ENCODE measurements at places on chromosomes 13 and 19.

- DNase-seq, result no peak
Measured at GRCh38 chr13:76969488-76970365, 21.4 kb downstream of the ACOD1 start.

- no peak for DNase-seq
Measured at GRCh38 chr13:104485571-104485970, 1419.4 kb upstream of the SLC10A2 start.

- DNase-seq, result no peak
Measured at GRCh38 chr19:51282335-51282734, 29.1 kb upstream of the IGLON5 start.

DNA sequence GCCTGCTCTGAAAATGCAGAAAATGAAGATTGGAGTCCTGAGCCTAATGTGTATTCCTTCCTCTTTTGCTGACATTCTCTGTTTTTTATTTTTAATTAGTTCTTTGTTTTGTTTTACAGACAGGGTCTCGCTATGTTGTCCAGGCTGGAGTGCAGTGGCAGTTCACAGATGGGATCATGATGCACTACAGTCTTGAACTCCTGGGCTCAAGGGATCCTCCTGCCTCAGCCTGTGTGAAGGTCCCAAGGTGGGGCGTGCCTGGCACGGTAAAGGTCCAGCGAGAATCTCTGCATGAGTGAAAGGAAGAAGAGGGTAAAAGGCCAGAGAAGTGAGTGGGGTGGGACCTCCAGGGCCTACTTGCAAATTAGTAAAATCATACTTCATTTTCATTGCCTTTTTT, 34.3 kb upstream of the DGKH start:
- no peak for DNase-seq

GRCh38 chr13:67651908-67652465, 421.9 kb upstream of the PCDH9 start:
- no peak for DNase-seq

GRCh38 chr13:39091586-39091985, 53.3 kb downstream of the NHLRC3 start:
- no peak for DNase-seq

DNA sequence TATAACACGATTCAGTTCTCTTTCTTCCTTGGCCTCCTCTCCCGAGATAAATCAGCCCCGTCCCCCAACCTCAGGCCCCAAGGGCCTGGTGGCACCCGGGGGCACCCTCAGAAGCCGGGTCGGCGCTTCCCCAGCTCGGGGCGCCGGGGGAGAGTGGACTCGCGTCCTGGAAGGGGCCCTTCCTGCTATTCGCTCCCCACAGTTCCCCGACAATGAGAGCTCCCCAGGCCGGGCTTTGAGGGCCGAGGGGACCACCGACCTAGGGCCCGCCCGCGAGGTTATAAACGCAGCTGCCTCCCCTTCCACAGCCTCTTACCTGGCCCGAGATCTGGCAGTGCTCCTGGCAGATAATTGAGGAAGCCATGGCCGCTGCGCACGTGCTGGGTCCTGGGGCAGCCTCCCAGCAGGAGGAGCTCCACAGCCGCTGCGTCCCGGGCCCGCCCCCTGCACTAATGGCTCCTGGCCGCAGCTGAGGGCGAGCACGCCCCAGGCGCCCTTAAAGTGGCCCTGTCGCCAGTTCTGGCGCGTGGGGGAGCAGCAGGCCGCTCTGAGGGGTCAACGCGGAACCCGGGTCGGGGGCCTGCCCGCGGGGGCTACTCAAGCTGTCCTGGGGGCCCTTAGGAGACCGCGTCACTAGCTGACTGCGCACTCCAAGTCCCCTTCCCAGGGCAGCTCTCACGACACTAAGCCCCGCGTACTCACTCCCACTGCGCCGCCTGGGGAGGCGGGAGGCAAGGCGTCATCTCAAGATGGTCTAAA, at the start of gene SOHLH2:
Gene SOHLH2 (minus strand): TSS at position 394 of the 759 bp plus-strand sequence. CDS start 30 bp downstream, at position 364.
- no peak for DNase-seq

- DNase-seq, result peak; percentile 6
Measured at GRCh38 chr19:7257148-7258040, 36.8 kb downstream of the INSR start.

- no peak for DNase-seq
Measured at GRCh38 chr13:100533588-100534041, 55.0 kb downstream of the GGACT start.

DNA sequence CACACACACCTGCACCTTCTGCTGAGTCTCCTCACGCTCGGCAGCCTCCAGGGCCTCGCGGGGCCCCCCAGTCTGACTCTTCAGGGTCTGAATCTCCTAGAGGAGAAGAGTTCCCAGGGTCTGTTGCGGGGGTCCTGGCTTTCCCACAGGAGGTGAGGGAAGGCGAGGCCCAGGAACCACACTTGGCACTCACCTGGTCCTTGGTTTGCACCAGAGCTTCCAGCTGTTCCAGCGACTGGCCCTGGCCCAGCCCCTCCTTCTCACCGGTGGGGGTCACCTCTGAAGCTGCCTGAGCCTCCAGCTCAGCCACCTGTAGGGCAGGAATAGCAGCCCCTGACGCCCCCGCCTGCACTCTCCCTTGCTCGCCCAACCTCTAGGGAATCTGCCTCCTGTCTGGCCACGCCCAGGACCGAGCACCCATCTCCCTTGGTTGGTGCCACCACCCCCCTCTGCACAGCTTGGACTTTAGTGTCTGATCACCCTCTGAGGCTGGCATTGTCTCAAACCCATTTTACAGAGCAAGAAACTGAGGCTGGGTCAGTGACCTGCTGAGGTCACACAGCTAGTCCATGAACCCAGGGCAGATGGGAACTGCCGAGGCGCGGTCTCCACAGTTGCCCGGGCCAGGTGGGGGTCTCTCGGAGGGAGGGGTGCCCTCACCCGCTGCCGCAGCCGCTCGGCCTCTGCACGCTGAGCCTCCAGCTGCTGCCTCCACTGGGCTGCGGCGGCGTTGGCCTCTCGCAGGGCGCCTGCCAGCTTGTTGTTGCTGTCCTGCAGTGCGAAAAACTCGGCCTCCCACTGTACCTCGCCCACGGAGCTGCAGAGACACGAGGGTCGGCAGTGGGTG, 9.5 kb downstream of the HOMER3 start:
- no peak for DNase-seq

- peak; percentile 18 for DNase-seq
Measured at GRCh38 chr13:75025956-75026355, 456.0 kb downstream of the TBC1D4 start.

- no peak for DNase-seq
Measured at GRCh38 chr19:23118400-23118799, 1.6 kb downstream of the ZNF730 start.

- no peak for DNase-seq
Measured at GRCh38 chr19:38266981-38267597, 2.7 kb downstream of the SPINT2 start.

- peak; percentile 28 for DNase-seq
Measured at GRCh38 chr13:45861322-45861721, 9.8 kb upstream of the SIAH3 start.

DNA sequence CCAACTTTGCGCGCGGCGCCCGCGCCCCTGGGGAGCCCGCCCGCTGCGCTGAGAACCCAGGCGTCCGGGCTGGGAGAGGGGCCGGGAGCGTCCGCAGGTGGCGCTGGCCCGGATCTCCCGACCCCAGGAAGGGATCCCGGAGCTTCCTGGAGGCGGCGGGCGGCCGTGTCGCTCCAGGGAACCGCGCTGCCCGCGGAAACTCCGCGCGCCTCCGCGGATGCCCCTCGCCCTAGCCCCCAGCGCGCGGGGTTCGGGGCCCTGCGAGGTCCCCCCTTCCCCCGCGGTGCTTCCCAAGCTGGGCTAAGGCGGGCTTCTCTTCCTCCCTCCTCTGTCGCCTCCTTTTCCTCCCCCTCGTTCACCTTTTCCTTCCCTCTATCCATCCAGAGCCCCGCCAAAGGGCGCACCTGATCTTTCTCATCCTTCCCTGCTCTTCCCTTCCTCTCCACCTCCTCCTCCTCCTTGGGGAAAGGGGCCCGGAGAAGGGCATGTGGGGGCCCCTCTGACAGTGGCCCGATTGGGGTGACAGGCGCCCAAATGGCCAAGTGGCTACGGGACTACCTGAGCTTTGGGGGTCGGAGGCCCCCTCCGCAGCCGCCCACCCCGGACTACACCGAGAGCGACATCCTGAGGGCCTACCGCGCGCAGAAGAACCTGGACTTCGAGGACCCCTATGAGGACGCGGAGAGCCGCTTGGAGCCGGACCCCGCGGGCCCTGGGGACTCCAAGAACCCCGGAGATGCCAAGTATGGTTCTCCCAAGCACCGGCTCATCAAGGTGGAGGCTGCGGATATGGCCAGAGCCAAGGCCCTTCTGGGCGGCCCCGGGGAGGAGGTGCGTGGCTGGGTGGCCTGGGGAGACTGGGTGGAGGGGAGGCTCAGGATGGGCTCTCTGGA, 710 bp downstream of the SHD start:
- DNase-seq, result no peak

DNA sequence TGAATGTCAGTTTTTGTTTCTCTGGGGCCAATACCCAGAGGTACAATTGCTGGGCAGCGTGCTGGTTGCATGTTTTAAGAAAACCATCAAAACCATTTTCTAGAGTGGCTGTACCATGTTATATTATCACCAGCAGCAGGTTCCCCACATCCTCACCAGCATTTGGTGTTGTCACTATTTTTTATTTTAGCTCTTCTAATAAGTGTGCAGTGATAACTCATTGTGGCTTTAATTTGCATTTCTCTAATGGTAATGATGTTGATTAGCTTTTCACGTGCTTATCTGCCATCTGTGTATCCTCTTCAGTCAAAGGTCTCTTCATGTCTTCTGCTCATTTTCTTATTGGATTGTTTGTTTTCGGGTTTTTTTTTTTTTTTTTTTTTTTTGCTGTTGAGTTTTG, 21.9 kb downstream of the PAK4 start:
- no peak for DNase-seq

- peak; percentile 93 for DNase-seq
Measured at GRCh38 chr19:10461047-10461949, 41.0 kb downstream of the PDE4A start.

DNA sequence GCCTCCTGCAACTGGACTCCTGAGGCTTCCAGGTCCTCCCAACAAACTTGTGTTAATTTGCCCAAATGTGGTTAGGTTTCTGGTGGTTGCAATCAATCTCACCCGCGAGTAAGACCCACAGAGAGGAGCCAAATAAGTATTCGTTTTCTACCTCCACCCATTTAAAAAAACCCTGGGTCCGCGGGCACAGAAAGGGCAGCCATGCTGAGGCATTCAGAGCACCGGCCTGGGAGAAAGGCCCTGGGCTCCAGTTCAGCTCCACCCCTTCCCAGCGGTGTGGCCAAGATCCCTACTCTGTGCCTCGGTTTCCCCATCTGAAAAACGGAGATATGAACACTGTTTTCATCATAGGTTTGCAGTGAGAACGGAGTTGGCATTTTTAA, 56.9 kb downstream of the PEPD start:
- DNase-seq, result no peak

- no peak for DNase-seq
Measured at GRCh38 chr13:61463024-61463423, 47.4 kb upstream of the PCDH20 start.

- no peak for DNase-seq
Measured at GRCh38 chr13:95656386-95657015, 12.0 kb upstream of the DZIP1 start.

GRCh38 chr13:26599860-26600259, 42.4 kb downstream of the WASF3 start:
- DNase-seq, result no peak

- no peak for DNase-seq
Measured at GRCh38 chr13:37273836-37274235, 168.4 kb upstream of the CSNK1A1L start.

- DNase-seq, result no peak
Measured at GRCh38 chr19:28170066-28170465, 1042.9 kb downstream of the UQCRFS1 start.

GRCh38 chr13:27039171-27039701, 132.4 kb downstream of the USP12 start:
- no peak for DNase-seq

- DNase-seq, result no peak
Measured at GRCh38 chr19:2084993-2085720, 11.0 kb downstream of the MOB3A start.

DNA sequence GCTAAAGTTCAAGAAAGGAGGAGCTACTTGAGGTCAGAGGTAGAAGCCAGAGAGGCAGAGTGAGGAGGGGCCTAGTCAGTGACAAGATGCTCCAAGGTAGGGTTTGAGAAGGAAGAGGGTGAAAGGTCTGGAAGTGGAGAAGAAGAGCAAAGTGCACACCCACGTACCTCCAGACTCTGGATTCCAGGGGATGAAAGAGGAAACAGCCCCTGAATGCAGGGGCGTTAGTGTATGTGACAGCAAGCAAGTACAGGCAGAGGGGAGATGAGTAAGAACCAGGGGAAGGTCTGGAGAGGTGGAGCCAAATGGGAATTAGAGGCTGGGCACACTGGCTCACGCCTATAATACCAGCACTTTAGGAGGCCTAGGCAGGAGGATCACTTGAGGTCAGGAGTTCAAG, 8.7 kb downstream of the RPS28 start:
- DNase-seq, result no peak

DNA sequence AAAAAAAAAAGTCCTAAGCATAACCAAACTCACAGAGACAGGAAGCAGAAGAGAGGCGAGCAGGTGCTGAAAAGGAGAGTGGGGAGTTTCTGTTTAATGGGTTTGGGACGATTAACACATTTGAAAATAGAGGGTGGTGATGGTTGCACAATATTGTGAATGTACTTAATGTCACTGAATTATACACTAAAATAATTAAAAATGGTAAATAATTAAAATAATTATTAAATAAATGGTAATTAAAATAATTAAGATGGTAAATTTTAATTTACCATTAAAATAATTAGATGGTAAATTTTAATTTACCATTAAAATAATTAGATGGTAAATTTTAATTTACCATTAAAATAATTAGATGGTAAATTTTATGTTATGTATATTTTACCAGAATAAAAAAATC, 74.8 kb upstream of the XPO4 start:
- no peak for DNase-seq

DNA sequence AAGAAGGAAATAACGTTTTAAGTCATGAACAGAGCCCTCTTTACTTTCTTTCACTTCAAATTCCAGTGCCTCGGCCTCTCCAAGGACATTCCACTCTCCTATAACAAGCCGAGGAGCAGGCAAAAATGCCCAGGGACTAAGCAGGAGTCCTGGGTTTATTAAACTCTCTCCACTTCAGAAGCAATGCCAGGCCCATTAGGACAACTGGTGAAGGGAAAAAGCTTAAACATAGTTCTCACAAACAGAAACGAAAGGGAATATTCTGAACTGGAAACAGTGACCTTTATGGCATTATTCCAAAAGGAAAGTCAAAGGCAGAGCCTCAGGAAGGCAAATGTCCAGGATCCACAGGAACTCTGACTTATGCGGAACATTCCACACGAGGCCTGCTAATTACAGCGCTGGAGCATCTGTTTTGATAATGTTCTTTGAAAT, 30.9 kb upstream of the MED4 start:
- DNase-seq, result peak; percentile 68

DNA sequence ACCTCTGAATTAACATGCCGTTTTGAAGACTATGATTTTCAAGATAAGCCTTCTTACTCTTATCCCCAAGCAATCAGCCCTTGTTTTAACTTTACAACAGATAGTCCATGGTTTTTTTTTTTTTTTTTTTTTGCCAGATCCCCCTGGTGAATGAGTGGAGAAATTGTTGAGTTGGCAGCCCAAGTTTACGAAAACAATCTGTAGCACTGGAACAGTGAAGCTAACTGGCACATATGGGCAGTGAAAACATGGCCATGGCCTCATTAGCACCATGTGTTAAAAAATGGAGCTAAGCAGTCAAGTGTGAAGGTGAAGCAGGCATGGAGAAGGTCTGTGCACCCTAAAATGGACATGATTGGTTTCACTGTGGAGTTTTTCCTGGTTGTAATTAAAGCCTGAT, 812.1 kb upstream of the MIR17HG start:
- no peak for DNase-seq

Measured in muscle of back (tissue), 13 donors.